ENCODE measurements at places on chromosomes 6 and 20.
A peak's percentile ranks its signal among the peaks of the same experiment; 100 is the strongest.

GRCh38 chr6:2816158-2816557 lies 25.5 kb downstream of the SERPINB1 start:
- no peak for DNase-seq

GRCh38 chr6:13402711-13403110 lies 74.4 kb upstream of the TBC1D7 start:
- DNase-seq = no peak

- DNase-seq = peak; percentile 80
Observed at GRCh38 chr6:106692112-106692818, 62.9 kb downstream of the QRSL1 start.

- DNase-seq = no peak
Observed at GRCh38 chr20:60269573-60270162, 311.4 kb downstream of the CDH26 start.
